ENCODE measurements at places on chromosomes 11 and 22. TPM values are rescaled to one million over a fixed set of nuclear protein-coding genes. Genes with fewer than 3 reads are reported as not detected.
A peak's percentile ranks its signal among the peaks of the same experiment; 100 is the strongest.

Gene CRYBB3
- not detected for total RNA-seq

Gene FGF19
- 27.4 TPM for total RNA-seq

Gene DGCR8
- 41.6 TPM for total RNA-seq

Gene CCDC81
- total RNA-seq: 4.3 TPM

Gene UBQLNL
- 0.35 TPM for total RNA-seq

Gene GLYAT
- 0.10 TPM for total RNA-seq

Gene SCN2B
- 0.03 TPM for total RNA-seq

Gene INS
- total RNA-seq: not detected

Gene CHRNA10
- 0.58 TPM for total RNA-seq

DNA sequence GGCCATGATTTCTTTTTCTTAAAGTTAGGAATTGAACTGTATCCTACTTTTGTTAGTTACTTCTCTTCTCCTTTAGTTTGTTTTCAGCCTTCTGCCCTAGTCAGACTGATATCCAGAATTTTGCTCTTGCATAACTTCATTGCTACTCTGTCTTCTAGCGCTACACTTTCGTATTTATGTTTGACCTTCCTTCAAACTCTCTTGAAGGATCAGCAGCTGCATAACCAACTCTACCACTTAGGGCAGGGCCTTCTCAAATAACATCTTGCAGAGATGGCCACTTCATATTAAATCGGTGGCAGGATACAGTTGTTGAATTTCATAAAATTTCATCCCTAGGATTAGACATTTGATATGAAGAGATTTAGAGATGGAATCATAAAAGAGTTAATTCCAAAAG, 43.9 kb downstream of the KDM2A start:
- DNase-seq: no peak

- DNase-seq: no peak
Observed at GRCh38 chr11:34354782-34355181, 3.0 kb downstream of the ABTB2 start.

GRCh38 chr11:1557904-1558774, 13.9 kb downstream of the DUSP8 start:
- DNase-seq: no peak

DNA sequence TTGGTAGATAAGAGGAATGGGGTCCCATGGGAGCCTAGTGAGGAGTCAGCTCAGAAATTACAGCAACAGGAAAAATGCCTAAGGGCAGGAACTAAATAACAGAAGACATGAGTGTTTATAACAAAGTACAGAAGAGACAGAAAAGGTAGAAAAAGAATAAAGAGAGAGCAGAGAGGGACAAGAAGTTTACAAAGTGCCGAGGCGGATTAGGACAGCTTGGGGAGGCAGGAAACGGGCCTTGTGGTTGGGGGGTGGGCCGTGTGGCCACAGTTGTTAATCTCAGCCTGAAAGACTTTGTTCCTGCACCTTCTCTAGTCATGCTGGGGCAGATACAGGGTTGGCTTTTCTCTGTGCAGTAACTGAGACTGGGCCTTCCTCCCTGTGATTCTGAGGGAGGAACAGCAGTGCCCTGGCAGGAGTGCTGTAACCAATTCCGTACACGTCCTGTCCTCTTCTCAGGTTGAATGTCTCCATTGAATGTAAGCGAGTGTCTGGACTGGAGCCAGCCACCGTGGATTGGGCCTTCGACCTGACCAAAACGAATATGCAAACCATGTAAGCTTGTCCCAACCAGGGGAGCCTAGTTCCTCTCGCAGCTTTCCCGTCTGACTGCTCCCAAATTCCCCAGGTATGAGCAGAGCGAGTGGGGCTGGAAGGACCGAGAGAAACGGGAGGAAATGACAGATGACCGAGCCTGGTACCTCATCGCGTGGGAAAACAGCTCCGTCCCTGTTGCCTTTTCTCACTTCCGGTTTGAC, 13.2 kb downstream of the NAA40 start:
- no peak for DNase-seq

GRCh38 chr11:18696638-18697225, 1.8 kb upstream of the TMEM86A start:
- DNase-seq: no peak

- no peak for DNase-seq
Observed at GRCh38 chr22:32668254-32669094, 133.0 kb upstream of the TIMP3 start.

- DNase-seq: no peak
Observed at GRCh38 chr11:130125638-130126037, 33.9 kb upstream of the ST14 start.

GRCh38 chr11:128988242-128988970, 45.7 kb upstream of the TP53AIP1 start:
- DNase-seq: no peak

DNA sequence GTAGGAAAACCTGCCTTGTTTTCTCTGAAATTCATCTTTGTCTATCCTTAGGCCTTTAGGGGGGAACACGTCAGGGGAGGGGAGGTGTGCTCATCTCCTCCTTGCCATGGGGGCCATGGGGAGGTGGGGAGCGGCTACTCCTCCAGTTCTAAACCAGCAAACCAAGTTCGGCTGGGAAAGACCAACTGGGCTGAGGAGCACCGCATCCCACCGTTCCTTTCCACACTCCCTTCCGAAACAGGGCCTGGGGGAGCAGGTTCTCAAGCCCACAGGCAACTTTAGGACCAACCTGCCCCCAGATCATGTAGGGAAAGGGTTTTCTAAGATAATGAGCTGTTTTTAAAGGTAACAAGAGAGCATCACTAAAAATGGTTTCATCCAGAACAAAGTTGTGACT, 77.5 kb upstream of the PITPNB start:
- no peak for DNase-seq

- DNase-seq: peak; percentile 89
Observed at GRCh38 chr11:75547617-75548058, 14.4 kb upstream of the SERPINH1 start.

DNA sequence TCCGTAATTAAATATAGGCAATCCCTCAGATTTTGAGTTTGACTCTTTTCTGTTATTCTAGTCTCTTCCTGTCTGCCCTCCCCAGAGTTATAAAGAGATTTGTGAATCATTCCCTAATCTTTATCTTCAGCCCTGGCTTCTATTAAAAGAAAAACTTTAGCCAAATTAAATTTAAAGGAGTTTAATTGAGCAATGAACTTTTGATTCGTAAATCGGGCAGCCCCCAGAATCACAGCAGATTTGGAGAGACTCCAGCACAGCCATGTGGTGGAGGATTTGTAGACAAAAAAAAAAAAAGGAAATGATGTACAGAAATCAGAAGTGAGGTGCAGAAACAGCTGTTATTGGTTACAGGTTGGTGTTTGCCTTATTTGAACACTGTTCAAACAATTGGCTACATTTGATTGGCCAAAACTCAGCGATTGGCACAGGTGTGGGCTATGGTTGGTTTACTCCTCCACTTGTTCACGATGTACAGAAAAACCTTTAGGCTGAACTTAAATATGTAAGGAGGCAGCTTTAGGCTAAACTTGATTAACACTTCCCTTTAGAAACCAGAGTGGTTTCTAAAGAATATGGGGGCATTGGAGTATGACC, 2.3 kb upstream of the ALKBH8 start:
- no peak for DNase-seq

- DNase-seq: peak; percentile 47
Observed at GRCh38 chr11:62669420-62670161, 1.9 kb upstream of the UQCC3 start.

- DNase-seq: no peak
Observed at GRCh38 chr22:22771696-22772377, 115.8 kb upstream of the IGLL5 start.

- peak; percentile 92 for DNase-seq
Observed at GRCh38 chr22:42368379-42369249, 63.6 kb downstream of the NFAM1 start.

DNA sequence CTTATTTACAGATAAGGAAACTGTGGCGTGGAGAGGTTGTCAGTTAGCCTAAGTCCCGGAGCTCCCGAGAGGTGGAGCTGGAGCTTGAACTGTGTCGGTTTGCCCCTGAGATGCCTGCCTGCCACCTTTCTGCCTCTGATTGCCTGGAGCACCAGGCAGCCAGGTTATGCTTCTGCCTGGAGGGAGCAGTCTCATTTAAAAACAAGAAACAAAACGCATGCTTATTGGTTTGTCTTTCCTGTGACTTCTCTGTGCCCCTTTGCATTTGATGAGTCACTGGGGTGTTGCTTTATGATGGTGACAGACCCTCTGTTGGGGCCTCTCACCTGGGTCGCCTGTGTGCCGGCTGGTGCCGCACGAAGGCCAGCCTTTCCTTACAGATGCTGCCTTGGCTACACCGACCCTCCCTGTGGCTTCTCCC, 12.2 kb downstream of the AP2A2 start:
- no peak for DNase-seq

- no peak for DNase-seq
Observed at GRCh38 chr11:5362017-5362625, 10.8 kb downstream of the OR51B6 start.

GRCh38 chr11:25794804-25795203, 537.1 kb upstream of the ANO3 start:
- DNase-seq: peak; percentile 31

- DNase-seq: no peak
Observed at GRCh38 chr11:43685440-43685839, 4.9 kb downstream of the HSD17B12 start.

- DNase-seq: no peak
Observed at GRCh38 chr11:102572554-102573220, 42.1 kb upstream of the MMP7 start.
